ENCODE measurements at places on chromosomes 1 and 21. TPM values are rescaled to one million over a fixed set of nuclear protein-coding genes. Genes with fewer than 3 reads are reported as not detected.

The CD1D gene
- 1.9 TPM for total RNA-seq

The CDA gene
- total RNA-seq: not detected

The PLA2G5 gene
- not detected for total RNA-seq

The SH3BGR gene
- total RNA-seq: 16.5 TPM

The SON gene
- 205 TPM for total RNA-seq

The PITHD1 gene
- 58.6 TPM for total RNA-seq

The CCDC185 gene
- total RNA-seq: not detected

The MINDY1 gene
- 40.6 TPM for total RNA-seq

The MCOLN2 gene
- total RNA-seq: not detected

The PTPRU gene
- 11.7 TPM for total RNA-seq

The S100A16 gene
- total RNA-seq: 94.8 TPM

The ANGPTL1 gene
- total RNA-seq: 17.5 TPM

The B3GALT2 gene
- 0.58 TPM for total RNA-seq

The SYNC gene
- total RNA-seq: 12.3 TPM

The PTGFRN gene
- total RNA-seq: 30.9 TPM

The NID1 gene
- 85.5 TPM for total RNA-seq

The EPHA2 gene
- 16.3 TPM for total RNA-seq

The RHOU gene
- total RNA-seq: 53.1 TPM

The CPT2 gene
- 221 TPM for total RNA-seq

The PDPN gene
- 37.4 TPM for total RNA-seq

The FAM110D gene
- total RNA-seq: not detected

The PRKAA2 gene
- 12.1 TPM for total RNA-seq

The FGGY gene
- 6.5 TPM for total RNA-seq

The KCNE2 gene
- total RNA-seq: not detected

The PEAR1 gene
- total RNA-seq: 16.3 TPM

The KCNH1 gene
- 3.6 TPM for total RNA-seq

The CDC7 gene
- total RNA-seq: 6.6 TPM

The ACTN2 gene
- total RNA-seq: not detected

The H6PD gene
- 53.7 TPM for total RNA-seq

The NGF gene
- not detected for total RNA-seq

The HRNR gene
- total RNA-seq: not detected
